Motor neuron (in vitro differentiated cells): ENCODE measurements at places on chromosomes 2 and 18.

DNA sequence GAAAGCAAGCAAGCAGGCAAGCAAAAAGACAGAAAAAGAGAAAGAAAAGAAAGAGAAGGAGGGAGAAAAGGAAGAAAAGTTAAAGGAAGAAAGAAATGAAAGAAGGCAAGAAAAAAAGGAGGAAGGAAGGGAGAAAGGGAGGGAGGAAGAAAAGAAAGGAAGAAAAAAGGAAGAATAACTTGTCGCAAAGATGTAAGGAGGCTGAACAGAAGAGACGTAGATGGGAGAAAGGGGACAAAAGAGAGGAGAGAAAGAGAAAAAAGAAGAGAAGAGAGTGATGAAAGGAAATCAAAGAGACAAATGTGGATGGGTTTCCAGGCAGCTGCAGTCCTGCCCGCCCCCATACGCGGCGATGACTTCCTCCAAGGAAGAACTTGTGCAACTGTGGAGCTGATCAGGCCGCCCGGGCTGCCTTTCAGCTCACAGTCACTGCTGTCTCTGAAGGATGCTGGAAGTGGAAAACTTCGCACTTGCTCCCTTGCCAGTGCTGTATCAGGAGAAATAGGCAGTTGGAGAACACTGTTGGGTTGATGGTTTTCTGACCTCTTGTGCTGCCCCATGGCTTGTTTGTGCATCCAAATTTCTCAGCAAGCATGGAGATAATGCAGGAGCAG, 52.9 kb downstream of the TRIB2 start:
- no peak for ATAC-seq

GRCh38 chr2:105674401-105674800, 70.3 kb upstream of the NCK2 start:
- ATAC-seq: no peak

- ATAC-seq: no peak
Measured at GRCh38 chr2:179352181-179352580, 87.5 kb upstream of the SESTD1 start.

DNA sequence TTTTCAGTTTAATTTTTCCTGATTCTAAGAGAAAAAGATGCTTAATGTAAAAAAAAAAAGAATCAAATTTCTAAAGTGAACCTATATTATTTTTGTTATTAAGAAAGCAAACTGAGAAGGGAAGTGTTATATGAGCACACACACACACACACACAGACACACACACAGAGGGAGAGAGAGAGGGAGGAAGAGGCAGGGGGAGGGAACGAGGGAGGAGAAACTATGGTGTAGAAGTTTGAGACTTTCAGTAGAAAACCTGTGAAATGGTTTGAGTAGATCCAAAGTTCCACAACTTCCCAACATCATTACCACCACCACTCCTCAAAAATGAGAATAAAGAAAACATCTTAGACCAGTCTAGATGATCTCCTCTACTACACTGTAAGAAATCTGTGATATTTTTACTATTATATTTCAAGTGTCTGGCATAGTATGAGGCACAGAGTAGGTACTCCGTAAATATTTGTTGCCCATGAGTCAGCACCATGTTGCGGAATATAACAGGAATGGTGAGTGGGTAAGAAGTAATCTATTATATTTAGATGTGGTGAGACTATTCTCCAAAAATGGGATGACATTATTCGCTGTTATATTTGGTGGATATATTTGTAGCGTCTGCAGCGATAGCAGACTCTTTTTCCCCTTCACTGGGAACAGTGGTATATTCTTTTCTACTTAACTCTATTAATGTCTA, 149.4 kb upstream of the DNMT3A start:
- ATAC-seq: no peak

DNA sequence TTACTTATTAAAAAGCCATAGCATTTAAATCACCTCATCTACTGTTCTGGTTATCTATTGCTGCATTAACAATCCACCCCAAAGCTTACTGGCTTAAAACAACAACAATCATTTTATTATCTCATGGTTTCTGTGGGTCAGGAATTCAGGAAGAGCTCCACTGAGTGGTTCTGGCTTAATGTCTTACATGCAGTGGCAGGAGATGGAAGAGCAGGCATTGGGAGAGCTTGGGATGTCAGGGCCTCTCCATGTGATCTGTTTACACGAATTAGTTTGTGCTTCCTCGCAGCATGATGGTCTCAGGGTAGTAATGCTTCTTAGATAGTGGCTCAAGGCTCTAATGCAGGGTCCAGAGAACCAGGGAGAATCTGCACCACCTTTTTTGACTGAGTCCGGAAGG, 14.4 kb upstream of the REL start:
- no peak for ATAC-seq

DNA sequence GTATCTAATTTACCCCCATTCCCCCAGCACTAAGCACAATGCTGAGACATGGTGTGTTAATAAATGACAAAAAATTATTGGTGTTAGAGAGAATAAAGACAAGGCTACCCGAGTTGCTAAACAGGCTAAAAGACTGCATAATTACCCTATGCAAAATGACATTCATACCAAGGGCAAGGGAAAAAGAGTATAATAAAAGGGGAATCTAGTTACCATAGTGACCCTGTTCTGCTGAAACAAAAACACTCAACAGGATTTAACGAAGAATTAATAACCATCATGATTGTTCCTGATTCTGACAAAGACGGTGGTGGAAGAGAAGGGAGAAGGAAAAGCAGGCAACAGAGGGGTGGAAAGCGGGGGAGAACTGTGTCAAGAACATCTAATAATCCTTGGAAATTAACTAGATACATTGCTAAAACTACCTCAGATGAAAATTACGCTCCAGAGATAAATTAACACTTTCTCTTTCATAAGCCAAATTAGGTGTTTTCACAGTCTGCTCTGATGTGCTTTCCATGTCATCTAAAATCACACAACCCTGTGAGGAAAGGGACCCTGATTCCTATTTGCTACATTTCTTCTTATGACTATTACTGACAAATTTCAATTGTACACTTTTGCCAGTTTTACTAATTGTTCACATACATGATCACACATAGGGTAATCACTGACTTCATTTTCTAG, 25.5 kb downstream of the TTR start:
- no peak for ATAC-seq

- no peak for ATAC-seq
Measured at GRCh38 chr2:53535234-53535840, 232.3 kb upstream of the CHAC2 start.

GRCh38 chr2:148570989-148571388, 73.6 kb upstream of the EPC2 start:
- no peak for ATAC-seq

- no peak for ATAC-seq
Measured at GRCh38 chr2:71951718-71952404, 195.8 kb downstream of the CYP26B1 start.

- ATAC-seq: no peak
Measured at GRCh38 chr2:39470580-39470979, 33.5 kb upstream of the MAP4K3 start.

- peak; percentile 66 for ATAC-seq
Measured at GRCh38 chr18:50707855-50708469, 111.9 kb downstream of the MRO start.

GRCh38 chr2:38652431-38653273, 13.3 kb upstream of the GALM start:
- ATAC-seq: no peak

DNA sequence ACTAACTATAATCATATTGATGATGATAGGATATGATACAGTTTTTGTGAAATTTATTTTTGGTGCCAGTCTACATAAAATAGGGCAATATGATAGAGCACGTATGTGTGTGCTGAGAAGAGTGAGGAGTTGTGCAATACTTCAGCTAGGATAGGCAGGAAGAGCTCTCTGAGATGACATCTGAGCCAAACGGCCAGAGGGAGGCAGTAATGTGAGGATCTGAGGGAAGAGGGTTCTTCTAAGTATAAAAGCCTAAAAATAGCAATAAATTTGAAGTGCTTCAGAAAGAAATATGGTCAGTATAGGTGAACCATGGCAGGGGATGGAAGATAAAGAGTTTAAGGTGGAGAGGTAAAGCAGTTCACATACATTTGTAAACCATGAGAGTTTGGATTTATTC, 102.5 kb downstream of the OLA1 start:
- peak; percentile 56 for ATAC-seq

- ATAC-seq: peak; percentile 77
Measured at GRCh38 chr18:70181015-70181414, 24.5 kb downstream of the RTTN start.

DNA sequence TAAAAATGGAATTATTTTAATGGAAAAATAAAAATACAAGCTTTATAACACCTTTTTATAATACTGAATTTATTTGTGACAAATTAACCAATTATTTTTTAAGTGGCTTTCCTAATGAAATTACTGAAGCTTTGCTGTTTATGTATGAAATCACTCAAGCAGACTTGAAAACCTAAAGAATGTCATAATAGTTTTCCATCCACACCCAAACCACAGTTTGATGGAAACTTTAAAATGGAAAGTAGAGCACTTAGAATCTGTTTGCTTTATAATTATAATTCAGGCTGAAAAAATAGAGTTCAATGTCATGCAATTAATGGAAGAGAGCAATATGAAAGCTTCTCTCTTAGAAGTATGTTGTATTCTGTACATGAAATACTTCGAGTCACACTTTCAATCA, 31.6 kb upstream of the WDR75 start:
- no peak for ATAC-seq

- no peak for ATAC-seq
Measured at GRCh38 chr2:85714841-85715240, 20.7 kb downstream of the GNLY start.

GRCh38 chr2:96699021-96699420, 40.8 kb downstream of the LMAN2L start:
- no peak for ATAC-seq

GRCh38 chr2:154097833-154098398, 226.2 kb downstream of the GALNT13 start:
- no peak for ATAC-seq

GRCh38 chr2:126990605-126991532, 92.2 kb downstream of the TEX51 start:
- ATAC-seq: no peak

DNA sequence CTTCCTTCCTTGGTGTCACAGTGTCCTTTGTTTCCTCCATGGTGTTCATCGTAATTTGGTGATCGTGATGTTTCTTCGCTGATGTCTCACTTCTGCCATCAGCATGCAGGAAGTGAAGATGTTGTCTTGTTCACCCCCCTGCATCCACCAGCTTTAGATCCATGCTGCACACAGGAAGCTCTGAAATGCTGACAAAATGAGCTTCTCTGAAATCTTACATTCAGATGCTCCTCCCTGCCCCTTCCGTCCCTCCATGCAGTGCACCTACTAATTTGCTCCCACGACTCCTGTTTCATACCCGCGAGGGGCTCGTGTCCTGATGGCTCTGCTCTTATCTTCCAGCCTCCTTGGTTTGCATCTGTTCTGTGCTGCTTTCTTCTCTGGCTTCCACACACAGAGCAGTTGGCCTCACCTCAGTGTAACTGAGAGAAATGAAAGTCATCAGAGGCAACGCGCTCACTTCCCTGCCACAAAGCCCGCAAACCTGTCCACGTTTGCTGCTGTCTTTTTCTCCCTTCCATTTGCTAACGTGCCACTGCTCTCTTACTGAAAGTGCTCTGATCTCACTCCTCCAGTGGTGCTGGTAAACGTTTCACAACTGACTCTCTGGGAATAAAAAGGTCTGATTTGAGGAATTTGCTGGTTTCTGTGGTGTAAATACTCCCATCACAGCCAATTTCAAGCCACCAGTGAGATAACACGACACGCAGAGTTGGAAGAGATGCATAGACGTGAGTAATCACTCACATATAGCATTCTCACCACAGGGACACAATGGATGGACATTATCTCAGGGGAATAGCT, 41.0 kb upstream of the MGAT4A start:
- peak; percentile 43 for ATAC-seq

DNA sequence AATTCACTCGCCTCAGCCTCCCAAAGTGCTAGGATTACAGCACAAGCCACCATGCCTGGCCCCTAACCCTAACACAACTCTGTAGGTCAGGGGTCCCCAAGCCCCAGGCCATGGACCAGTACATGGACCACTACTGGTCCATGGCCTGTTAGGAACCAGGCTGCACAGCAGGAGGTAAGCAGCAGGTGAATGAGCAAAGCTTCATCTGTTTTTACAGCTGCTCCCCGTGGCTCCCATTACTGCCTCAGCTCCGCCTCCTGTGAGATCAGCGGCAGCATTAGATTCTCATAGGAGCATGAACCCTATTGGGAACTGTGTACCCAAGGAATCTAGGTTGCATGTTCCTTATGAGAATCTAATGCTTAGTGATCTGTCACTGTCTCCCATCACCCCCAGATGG, 201.7 kb downstream of the NRP2 start:
- no peak for ATAC-seq

DNA sequence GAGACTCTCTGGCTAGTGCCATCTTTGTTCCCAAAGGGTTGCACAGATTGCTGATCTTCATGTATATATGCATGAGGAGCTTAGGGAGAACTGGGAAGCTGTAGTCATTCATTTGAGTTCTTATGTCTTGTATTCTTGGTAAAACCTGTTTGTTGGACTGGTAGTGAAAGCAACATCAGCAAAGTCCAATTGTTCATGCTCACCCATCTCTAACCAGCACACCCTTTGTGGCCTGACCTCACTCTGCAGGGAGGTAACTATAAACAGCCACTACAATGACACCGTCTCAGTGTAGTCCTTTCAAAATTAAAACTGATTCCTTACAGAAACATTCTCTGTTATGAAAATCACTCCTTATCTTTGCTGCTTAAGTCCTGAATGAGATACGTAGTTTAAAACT, 13.9 kb upstream of the LMAN1 start:
- no peak for ATAC-seq

DNA sequence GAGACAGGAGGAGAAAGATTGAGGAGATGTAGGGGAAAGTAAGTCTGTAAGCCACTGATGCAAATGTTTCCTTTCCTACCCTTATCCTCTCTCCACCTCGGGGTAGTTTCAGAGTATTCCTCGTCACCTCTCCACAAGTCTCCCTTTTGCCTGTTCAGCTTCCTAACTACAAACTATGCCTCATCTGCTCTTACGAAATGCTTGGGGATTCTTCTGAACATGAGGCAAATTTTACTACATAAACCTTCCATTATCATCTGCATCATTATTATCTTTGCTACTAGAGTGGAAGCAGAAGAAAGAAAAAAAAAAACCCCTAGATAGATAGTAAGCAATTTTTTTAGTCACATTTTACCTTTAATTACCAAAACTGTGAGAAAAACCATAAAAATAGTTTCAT, 43.1 kb upstream of the CWC22 start:
- no peak for ATAC-seq

GRCh38 chr2:7333960-7334493, 416.8 kb downstream of the RNF144A start:
- no peak for ATAC-seq

DNA sequence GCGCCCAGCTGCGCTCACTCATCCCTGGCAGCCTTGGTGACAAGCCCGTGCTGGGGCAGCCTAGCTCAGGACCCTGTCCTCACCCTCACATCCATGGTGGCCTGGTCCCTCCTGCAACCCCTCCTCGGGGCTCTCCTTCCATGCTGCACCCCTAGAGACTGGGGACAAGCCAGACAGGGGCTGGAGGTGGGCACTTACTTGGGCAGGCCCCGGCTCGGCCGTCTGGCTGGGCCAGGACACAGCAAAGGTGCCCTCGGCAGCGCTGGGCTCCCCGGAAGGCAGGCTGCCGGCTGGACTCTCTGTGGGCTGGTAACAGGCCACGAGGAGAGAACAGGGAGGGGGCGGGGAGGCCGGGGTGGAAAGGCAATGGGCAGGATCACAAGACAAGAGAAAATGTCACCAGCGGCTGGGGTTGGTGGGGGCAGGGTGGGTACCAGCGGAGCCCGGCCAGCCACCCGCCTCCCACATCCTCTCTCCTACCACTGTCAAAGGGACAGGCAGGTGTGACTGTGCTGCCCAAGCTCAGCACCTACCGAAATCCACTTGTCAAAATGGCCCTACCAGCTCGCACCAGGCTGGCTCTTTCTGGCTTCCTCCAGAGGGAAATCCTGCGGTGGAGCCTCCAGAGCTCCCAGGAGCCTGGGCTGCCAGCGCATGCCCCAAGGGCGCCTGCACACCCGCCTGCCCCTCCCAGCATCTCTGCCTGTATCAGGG, 54.7 kb downstream of the BIN1 start:
- no peak for ATAC-seq
